CD4-positive, alpha-beta T cell treated with Interleukin-4 for 4 hours (primary cell): ENCODE measurements at places on chromosomes 2 and 18.

- DNase-seq = no peak
Observed at GRCh38 chr2:23412556-23413155, 27.7 kb downstream of the KLHL29 start.

DNA sequence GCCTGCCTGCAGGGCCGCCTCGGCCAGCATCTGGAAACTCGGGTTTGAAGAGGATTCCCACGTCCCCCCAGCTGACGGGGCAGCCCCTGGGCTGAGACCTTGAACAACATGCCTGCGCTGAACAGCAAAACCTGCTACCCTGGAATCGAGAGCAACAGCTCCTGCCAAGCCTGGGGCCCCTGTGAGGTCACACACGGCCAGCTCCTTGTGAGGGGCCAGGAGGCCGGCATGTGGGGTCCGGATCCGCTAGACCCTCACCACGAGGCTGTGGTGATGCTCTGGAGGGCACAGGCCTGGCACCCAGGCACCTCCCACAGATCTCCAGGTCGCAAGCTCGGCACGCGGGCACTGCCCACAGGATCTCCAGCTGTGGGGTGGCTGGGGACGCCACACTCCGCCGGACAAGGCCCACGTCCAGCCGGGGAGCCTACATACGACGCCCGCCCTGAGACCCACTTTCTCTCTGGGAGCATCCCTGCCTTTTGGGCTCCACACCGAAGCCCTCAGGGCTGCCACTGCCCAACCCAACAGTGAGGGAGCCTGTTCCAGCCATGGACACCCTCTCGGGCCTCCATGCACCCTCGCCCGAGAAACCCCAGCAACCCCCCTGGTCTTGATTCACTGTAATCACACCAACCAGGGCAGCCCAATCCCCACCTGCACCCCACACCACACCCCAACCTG is 34.1 kb downstream of the SLC66A2 start:
- DNase-seq = no peak

DNA sequence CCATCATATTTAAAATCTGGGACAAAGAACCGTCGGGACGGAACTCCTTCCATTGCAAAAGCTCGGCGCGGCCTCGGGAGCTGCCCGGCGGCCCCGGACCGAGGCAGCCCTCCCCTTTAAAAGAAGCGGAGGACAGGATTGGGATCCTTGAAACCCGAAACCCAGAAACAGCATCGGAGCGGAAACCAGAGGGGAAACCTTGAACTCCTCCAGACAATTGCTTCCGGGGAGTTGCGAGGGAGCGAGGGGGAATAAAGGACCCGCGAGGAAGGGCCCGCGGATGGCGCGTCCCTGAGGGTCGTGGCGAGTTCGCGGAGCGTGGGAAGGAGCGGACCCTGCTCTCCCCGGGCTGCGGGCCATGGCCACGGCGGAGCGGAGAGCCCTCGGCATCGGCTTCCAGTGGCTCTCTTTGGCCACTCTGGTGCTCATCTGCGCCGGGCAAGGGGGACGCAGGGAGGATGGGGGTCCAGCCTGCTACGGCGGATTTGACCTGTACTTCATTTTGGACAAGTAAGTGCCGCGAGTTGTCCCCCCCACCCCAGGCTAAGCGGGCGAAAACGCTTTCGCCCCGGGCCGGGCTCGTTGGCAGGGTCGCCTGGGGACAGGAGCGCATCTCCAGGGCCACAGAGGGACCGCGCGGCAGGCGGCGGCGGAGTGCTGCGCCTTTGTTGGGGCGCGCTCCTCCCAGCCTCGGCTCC is at the start of gene ANTXR1:
Gene ANTXR1, plus strand, starts transcription at position 38 of the 698 bp plus-strand sequence. Its CDS starts 321 bp downstream, at position 359.
- no peak for DNase-seq

DNA sequence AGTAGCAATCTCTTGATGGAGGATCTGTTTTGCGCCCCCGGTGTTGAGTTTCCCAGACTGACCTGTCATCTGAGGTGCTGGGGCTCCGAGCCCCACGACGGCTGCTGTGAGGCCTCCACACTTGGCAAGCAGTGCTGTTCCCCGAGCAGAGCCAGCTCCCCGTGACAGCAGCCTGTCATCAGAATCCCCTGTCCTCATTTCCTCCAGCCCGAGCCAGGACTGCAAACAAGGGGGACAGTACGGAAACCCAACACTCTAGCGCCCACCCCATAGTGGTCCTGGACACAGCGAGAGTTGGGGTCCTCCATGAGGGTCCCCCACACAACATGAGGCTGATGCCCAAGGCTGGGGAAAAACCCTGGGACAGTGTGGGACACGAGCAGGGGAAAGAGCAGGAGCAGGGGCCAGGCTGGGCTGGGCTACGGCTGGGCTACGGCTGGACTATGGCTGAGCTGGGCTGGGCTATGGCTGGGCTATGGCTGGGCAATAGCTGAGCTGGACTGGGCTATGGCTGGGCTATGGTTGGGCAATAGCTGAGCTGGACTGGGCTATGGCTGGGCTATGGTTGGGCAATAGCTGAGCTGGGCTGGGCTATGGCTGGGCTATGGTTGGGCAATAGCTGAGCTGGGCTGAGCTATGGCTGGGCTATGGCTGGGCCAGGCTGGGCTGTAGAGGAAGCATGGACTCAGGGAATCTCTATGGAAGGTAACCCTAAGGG is 1.5 kb upstream of the KLHL30 start:
- no peak for DNase-seq

DNA sequence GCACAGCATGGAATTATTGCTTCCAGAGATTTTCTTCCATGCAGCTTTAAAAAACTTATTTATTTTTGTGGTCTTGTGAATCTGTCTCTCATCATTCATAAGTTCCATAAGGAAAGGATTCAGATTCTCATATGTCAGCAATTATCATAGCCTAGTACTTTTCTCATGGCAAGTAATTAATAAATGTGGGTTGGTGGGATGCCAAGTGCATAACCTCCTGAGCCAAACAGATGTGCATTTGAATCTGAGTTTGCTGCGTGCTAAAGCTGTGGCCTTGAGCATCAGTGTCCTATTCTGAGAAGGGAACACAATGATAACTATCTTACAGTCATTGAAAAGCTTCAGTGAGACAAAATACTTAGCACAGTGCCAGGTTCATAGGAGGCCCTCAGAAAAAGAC is 331.9 kb downstream of the PDE11A start:
- DNase-seq = no peak

DNA sequence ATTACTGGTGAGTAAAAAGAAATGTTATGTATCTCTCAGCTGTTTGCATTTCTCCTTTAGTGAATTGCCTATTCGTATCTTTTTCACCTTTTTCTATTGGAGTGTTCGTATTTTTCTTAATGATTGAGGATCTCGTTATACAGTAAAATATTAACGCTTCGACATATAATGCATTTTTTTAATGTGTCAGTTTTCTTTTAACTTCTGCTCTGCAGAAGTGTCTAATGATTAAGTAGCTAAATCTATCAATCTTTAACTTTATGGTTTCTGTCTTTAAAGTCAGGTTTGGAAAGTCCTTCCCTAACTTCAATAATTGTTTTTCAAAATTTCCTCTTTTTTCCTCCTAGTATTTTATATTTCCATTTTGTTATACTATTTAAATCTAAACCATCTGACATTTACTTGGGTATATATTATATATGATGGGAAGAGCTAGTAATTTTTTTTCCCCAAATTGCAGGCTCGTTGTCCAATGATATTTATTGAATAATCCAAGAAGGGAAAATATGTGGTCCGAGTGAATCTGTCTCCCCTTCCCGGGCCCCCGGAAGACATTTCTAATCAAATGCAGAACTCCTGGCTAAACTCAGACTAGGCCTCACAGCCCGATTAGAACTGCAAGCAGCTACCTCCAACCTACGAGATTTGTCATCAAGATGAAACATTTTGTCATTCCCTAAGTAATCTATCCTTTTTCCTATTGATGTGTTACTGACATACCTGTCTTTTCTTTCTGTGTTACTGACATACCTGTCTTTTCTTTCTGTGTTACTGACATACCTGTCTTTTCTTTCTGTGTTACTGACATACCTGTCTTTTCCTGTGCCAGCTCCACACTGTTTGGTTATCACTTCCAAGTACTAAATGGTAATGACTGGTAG is 17.2 kb downstream of the PCBP1 start:
- peak; percentile 56 for DNase-seq

GRCh38 chr18:6428851-6429395 is 14.2 kb upstream of the L3MBTL4 start:
- no peak for DNase-seq

DNA sequence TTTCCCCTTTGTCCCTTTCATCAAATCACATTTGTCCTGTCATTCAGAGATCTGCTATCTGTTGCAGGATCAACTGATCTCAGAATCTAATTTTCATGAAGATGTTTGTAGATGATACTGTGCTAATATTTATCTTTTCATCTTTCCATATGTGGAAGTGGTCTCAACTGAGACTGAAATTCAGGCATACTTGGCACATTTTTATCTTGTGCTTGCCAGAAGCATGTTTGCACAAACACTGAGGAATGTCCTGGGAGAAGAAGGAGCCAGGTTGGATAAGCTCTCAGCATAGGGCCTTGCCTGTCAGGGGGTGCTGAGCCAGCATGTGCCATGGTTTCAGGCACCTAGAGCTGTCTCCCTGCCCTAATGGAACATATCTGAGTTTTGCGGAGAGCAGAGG is 24.5 kb upstream of the MMADHC start:
- DNase-seq = no peak

- DNase-seq = no peak
Observed at GRCh38 chr18:42514512-42514911, 559.5 kb downstream of the PIK3C3 start.

DNA sequence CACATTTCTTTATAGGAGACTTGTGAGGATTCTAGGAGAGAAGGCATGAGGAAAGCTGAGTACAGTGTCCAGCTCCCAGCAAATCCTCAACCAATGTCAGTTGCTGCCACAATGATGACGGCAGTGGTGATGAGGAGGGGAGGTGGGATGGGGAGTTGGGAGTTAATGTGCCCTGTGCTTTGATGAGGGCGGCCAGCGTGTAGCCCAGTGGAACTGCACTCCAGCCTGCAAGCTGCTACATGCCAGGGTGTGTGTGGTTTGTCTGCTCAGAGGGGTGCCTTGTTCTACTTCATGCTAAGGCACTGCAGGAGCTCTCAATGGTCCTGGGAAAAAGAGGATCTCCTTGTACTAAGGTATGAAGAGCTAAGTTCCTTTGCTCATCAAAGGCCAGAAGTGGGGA is 96.1 kb downstream of the MSH2 start:
- no peak for DNase-seq

DNA sequence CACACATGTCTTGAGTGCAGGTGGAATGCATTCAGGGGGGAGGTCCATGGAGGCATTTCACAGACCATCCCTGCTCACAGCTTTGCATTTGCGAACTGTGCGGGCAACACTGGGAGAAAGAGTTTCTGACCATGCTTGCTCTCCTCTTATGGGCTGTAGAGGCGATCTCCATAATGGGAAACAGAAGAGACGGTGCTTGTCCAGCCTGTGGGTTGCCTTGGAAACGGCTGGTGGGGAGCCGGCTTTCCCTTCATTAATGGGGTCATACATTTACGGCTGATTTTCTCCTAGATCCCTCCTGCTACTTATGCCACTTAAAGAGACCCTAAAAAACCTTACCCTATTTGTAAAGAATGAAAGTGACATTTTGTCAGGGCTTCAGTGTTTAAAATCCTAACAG is 147.4 kb downstream of the SOX11 start:
- DNase-seq = no peak

DNA sequence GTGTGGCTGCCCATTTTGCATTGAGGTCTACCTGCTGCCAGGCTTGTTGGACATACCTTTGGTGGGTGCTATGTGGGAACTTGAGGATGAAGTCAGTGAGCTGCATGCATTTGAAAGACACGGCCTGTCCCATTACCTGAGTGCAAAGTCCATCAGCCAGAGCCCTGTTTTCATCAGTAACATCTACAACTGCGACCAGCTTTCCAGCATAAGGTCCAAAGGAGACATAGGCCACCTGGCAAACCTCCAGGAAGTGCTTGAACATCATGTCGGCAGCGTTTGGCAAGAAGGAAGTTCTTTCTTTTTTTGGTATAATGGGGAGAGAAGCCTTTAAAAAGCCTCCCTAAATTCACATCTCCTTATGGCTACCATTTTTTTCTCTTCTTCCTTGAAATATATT is 143.1 kb downstream of the FAM161A start:
- no peak for DNase-seq

GRCh38 chr2:151770995-151771394 is 36.7 kb upstream of the NEB start:
- DNase-seq = no peak

DNA sequence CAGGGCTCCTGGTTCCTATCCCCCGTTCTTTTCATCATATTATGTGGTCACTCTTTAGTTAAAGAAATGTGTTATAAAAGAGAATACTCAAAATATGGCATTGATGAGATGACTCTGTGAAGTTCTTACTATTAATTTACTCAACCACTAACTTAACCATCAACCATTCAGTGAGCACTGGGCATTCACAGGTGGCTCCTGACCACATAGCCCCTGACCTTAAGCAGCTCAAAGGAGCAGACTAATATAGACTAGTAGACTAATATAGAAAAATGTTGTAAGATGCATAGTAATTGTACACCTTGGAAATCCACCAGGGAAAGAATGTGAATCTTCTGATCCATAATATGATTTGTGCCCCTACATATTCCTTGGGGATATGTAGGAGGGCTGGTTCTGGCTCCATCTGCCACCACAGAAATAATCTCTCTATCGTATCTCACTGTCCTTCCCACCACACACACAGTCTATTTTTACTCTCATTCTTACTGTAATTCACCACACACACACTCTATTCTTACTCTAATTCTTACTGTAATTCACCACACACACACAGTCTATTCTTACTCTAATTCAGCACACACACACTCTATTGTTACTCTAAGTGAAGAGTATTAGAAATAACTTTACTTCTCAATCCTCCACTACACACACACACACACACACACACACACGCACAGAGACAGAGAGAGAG is 188.9 kb upstream of the ITGA4 start:
- no peak for DNase-seq

DNA sequence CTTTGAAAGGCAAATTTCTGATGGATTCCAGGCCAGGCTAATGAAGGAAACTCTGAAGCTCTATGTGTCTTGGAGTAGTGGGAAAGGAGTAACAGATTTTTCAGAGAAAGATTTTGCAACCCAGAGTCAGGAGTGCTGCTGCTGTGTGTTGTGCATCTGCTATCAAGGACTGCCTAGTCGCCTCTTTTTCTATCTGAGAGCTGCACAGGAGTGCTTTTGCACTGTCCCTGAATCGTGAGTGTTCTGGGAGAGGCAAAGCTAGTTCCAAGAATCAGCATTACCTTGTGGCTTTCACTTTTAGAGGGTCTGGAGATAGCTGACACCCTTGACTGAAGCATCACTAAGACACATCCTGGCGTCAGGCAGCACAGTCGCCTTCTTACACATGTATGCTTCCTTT is 336.4 kb downstream of the PARD3B start:
- peak; percentile 30 for DNase-seq

GRCh38 chr2:190455358-190456095 is 47.4 kb downstream of the MFSD6 start:
- no peak for DNase-seq
